ENCODE measurements at places on chromosomes 12 and 14.

DNA sequence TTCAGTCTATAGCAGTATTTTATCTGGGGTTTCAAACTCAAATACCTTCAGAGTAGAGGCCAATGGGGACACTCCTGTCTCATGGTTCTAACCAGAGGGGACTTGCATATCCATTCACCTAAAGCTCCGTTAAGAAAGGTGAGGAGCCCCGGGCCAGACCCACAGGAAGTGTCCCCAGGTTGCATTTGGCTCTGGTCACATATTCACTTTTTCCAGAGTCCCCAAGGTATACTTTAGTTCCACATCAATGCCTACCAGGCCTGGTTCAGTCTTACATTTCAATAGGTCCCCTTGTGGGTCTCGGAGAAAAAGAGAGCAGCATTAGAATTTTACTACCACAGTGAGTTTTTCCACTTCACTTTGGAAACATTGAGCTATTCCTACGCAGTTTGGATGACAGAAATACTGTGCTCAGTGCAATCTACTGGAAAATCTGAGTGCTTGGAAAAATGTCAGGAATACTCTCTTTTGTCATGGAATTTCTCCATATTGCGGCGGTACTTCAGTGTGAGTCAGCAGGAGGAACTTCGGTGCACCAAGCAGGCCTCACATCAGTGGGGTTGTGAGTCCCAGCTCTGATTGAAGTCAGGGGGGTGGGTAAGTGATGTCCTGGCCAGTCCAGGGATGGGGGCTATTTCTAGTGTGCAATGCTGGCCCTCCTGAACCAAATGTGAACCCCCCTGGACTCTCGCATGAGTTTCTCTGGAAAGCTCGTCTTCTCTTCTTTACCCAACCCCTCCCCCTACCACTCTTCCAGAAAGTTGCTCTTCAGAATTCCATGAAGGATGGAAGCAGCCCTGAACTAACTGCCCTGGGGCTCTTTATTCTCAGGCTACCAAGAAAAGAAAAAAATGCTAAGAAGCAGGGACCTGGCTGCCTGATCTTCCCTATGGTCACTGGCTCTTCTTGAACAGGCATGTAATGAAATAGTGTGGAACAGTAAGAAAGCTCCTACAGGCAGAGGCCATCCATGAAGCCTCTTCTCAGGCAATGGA is 184.7 kb downstream of the PRKCH start:
- DNase-seq: peak; percentile 79

- no peak for DNase-seq
These were observed 24.9 kb downstream of the SFSWAP start for GRCh38 chr12:131735476-131736445.

DNA sequence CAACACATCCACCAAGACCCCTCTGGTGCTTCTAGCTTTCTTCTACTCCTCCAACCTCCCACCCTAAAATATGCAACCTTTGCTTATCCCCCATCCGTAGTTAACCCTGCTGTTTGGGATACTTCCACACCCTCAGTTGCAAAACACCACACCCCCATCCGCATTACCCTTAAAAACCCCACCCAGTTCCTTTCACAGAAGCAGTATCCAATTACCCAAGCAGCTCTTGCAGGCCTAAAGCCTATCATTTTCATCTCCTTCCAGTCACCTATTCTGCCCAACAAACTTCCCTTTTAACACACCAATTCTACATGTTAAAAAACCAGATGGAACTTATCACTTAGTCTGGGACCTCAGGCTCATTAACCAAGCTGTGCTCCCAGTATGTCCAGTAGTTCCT is 88.2 kb downstream of the TMTC3 start:
- no peak for DNase-seq

- DNase-seq: no peak
These were observed 42.7 kb upstream of the DCN start for GRCh38 chr12:91225316-91225715.
